ENCODE measurements at places on chromosomes 7 and 10. TPM values are rescaled to one million over a fixed set of nuclear protein-coding genes. Genes with fewer than 3 reads are reported as not detected.

GRCh38 chr10:44395396-44395795 is 10.5 kb upstream of the CXCL12 start:
- peaks cover 16% of the 10 kb centered on the region for H3K27me3 ChIP-seq
- H3K4me1 ChIP-seq: no peaks in the 10 kb centered on the region
- H3K27ac ChIP-seq: no peak overlapping the region
- no peak for DNase-seq

Gene LIPF
- total RNA-seq: not detected

Gene METTL27
- 0.69 TPM for total RNA-seq

DNA sequence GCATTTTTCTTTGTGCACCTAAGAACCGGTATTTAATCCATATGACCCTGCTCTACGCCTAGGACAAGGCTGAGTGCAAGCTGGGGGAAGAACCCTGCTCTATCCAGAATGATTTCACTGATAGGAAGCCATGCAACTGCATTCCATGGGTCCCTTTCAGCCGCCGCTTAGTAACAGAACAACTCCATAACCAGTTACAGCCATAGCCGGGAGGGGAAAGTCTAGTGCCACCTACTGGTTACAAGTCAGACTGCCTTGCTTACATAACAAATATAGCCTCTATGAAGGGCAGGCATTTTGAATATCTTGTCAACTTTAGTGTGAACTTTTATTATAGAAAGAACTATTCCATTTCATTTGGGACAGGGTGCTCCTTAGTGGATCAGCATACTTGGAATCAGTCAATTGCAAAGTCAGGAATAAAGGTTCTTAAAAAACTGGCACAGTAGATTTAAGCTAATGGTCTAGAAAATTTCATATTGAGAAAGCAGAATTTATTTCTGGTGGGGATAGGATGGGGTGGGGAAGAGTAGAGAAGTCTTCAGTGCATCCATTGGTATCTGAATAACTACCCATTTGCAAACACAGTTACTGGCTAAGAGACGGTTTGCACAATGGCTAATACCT is 521.7 kb downstream of the ADRA2A start:
- peaks cover 4% of the 10 kb centered on the region for H3K27me3 ChIP-seq
- no peaks in the 10 kb centered on the region for H3K4me1 ChIP-seq
- H3K27ac ChIP-seq: no peak overlapping the region

Gene KIF20B
- total RNA-seq: 56.4 TPM

DNA sequence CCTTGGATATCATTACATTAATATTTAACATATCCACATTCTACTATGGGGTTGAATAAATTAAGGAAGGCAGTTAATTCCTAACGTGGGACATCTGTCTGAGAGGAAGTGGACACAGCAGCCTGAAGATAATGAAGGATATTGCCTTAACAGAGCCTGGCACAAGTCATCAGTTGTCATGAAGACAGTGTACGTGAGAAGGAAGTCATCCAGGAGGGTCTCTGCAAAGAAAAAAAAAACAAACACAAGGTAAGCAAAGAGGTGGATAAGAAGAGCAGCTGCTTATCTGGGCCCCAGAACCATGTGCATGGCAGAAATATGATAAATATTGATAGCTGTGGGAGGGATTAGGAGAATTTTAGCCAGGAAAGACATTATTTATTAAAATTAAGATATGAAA is 190.0 kb downstream of the RAPGEF5 start:
- no peaks in the 10 kb centered on the region for H3K4me1 ChIP-seq
- H3K36me3 ChIP-seq: no peaks in the 10 kb centered on the region
- no peak overlapping the region for H3K4me3 ChIP-seq
- DNase-seq: no peak

- H3K36me3 ChIP-seq: no peaks in the 10 kb centered on the region
- no peaks in the 10 kb centered on the region for H3K4me1 ChIP-seq
- no peak for DNase-seq
- H3K27me3 ChIP-seq: peaks cover 2% of the 10 kb centered on the region
- no peak overlapping the region for H3K27ac ChIP-seq
Measured at GRCh38 chr7:46145412-46145811, 224.3 kb upstream of the IGFBP3 start.

DNA sequence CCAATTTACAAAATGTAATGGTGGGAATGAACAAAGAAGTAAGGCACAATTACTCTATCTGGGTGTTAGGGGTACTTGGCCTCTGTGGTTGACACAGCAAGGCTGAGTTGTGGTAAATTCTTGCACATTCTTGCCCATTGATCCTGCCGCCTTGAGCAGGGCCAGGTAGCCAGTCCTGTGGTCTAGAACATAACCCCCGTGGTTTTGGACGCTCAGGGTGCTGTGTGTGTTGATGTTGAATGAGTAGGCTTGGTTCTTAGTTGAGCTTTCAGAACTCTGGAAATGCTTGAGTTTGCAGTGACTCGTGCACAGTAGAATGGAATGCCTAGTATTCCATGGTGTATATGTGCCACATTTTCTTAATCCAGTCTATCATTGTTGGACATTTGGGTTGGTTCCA is 42.3 kb upstream of the CDHR3 start:
- no peaks in the 10 kb centered on the region for H3K27me3 ChIP-seq
- peaks cover 14% of the 10 kb centered on the region for H3K4me1 ChIP-seq
- DNase-seq: no peak
- peaks cover 5% of the 10 kb centered on the region for H3K36me3 ChIP-seq
- no peak overlapping the region for H3K27ac ChIP-seq

- no peaks in the 10 kb centered on the region for H3K27me3 ChIP-seq
- no peak for DNase-seq
- no peaks in the 10 kb centered on the region for H3K36me3 ChIP-seq
- no peak overlapping the region for H3K4me3 ChIP-seq
- H3K27ac ChIP-seq: no peak overlapping the region
- H3K4me1 ChIP-seq: no peaks in the 10 kb centered on the region
Measured at GRCh38 chr10:111804781-111805180, 378.8 kb downstream of the GPAM start.

Gene UCMA
- total RNA-seq: not detected
